Kidney capillary endothelial cell (primary cell): ENCODE measurements at places on chromosomes 5 and 9.

DNA sequence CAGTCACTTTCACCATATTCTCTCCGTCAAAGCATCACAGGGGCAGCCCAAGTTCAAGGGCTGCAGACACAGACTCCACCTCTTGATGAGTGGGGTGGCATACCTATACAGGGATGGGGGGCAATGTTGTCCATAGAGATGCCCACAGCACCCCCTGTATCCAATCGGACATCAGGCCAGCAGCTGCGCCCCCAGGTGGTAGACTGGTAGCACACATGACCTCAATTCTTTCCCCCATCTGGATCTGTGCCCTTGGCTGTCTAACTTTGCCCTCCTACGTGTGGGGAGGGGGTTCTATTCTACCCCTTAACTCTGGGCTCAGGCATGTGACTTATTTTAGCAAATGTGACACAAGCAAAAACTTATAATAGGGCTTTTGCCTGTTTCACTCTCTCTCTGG lies 84.0 kb upstream of the SLC25A48 start:
- no peak for DNase-seq

- DNase-seq: no peak
Measured at GRCh38 chr5:79182141-79182540, 53.8 kb upstream of the JMY start.

- DNase-seq: no peak
Measured at GRCh38 chr9:93920131-93920800, 34.9 kb downstream of the BARX1 start.

GRCh38 chr5:180599590-180599914 lies 8.3 kb upstream of the SCGB3A1 start:
- DNase-seq: no peak

DNA sequence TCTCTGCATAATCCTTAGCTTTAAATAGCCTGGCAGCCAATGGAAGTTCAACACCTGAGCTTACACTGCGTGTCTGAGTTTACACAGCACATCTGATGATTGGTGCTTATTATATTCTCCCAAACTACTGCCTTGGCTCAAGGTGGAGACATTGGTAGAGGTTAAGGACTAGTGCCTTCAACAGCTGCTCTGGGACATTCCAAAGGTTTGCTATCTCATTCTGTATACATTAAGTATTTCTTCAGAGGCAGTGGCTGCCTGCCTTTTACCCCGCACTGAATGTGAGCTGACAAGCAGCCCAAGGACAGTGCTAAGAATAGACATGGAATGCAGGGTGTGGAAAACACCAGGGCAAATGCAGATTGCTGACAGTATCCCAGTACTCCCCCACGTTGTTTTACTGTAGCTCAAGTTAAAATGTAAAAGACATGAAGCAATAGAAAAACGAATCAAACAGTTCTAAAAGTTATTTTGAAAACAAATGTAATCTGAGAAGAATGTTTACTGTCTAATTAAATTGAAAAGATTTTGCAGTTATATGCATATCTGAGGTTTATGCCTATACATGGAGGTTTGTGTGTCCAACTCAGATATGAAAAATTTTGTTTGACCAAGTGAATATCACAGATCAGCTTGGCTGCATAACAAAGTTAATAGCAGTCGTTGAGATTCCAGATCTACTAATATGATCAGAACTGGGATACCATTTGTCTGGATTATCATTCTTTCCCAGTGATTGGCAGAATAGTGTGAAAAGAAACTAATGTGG lies 1.8 kb downstream of the HSPB3 start:
- no peak for DNase-seq

DNA sequence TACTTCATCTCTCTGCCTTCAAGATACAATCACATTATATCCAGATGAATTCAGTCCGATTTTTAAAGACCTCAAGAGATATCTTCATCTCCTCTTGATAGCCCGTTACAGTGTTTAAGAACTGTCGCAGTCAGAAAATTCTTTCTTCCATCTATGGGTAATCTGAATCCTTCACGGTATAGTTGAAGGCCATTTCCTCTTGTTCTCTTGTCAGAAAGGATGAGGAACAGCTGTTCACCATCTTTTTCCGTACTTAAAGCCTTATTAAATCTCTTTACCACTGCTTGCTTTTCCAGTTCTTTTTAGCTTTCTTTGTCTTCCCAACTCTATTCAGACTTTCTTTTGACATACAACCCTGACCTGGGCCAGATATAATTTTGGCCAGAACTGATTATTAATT lies 121.8 kb downstream of the XRCC4 start:
- no peak for DNase-seq

- no peak for DNase-seq
Measured at GRCh38 chr5:115317736-115318135, 21.3 kb upstream of the CCDC112 start.

- DNase-seq: no peak
Measured at GRCh38 chr9:82108941-82109340, 120.4 kb downstream of the SPATA31D1 start.

- no peak for DNase-seq
Measured at GRCh38 chr9:119074017-119074416, 295.2 kb downstream of the BRINP1 start.

GRCh38 chr5:136057401-136058038 lies 28.7 kb downstream of the TGFBI start:
- DNase-seq: no peak

- no peak for DNase-seq
Measured at GRCh38 chr5:149141957-149142851, 911 bp downstream of the ABLIM3 start.

DNA sequence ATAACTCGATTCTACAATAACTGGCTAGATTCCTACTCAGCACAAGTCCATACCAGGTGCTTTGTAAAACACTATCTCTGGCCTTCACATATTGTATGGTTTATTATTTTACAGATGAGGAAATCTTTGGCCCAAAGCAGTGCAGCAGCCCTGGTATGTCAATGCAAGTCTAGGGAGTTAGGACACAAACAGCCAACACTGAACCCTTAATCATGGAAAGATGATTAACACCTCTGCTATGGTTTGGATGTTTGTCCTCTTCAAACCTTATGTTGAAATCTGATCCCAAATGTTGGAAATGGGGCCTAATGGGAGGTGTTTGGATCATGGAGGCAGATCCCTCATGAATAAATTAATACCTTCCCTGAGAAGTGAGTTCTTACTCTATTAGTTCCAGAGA lies 76.6 kb downstream of the MAPKAP1 start:
- no peak for DNase-seq

GRCh38 chr5:96374653-96375052 lies 58.4 kb downstream of the PCSK1 start:
- no peak for DNase-seq

- no peak for DNase-seq
Measured at GRCh38 chr5:57681942-57682341, 199.3 kb upstream of the ACTBL2 start.

GRCh38 chr5:51582871-51583394 lies 199.7 kb downstream of the ISL1 start:
- no peak for DNase-seq

GRCh38 chr9:126883636-126884035 lies 23.2 kb downstream of the ZBTB34 start:
- no peak for DNase-seq

GRCh38 chr9:38003946-38004808 lies 64.8 kb downstream of the SHB start:
- no peak for DNase-seq

DNA sequence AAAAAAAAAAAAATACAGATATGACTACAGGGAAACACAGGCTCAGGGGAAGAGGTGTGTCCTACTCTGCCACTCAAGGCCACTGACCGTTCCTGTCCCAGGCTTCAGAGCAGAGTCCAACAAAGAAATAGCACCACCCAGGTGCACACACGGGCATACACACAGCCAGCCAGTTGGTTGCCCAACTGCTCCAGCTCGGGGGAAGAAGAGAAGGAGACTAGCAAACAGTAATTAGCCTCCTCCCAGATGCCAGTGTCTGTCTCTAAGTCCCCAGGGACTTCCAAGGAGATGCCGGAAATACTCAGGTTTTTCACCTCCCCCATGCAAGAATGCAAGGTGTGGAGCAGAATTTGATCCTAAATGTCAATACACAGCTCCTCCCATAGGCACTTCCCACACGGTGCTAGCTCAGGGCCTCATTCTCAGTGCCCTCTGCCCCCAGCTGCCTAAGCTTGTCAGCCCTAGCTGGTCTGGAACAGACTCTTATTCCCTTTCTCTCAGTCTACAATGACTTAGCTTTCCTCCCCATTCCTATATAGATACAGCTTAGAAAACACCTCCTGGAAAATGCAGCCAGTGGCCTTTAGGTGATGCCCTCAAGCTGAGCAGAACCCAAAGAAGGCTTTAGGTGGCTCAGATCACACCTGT lies 1.7 kb downstream of the MYORG start:
- no peak for DNase-seq

DNA sequence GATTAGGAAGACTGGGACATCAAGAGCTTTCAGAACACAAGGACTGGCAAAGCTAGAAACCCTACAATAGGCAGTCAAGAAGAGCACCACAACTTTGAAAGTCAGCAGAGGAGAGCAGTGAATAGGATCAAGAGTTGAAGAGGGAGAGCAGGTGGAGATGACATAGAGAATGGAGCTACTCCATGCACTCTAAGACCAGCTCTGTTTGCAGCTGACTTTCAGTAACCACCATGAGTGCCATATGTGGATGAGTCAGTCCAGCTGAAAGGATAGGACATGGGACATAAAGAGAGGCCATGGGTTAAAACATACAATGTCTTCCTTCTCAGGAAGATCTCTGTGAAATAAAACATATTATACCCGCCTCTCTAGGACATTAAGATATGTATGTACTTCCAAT lies 289.1 kb upstream of the KLF4 start:
- DNase-seq: no peak

DNA sequence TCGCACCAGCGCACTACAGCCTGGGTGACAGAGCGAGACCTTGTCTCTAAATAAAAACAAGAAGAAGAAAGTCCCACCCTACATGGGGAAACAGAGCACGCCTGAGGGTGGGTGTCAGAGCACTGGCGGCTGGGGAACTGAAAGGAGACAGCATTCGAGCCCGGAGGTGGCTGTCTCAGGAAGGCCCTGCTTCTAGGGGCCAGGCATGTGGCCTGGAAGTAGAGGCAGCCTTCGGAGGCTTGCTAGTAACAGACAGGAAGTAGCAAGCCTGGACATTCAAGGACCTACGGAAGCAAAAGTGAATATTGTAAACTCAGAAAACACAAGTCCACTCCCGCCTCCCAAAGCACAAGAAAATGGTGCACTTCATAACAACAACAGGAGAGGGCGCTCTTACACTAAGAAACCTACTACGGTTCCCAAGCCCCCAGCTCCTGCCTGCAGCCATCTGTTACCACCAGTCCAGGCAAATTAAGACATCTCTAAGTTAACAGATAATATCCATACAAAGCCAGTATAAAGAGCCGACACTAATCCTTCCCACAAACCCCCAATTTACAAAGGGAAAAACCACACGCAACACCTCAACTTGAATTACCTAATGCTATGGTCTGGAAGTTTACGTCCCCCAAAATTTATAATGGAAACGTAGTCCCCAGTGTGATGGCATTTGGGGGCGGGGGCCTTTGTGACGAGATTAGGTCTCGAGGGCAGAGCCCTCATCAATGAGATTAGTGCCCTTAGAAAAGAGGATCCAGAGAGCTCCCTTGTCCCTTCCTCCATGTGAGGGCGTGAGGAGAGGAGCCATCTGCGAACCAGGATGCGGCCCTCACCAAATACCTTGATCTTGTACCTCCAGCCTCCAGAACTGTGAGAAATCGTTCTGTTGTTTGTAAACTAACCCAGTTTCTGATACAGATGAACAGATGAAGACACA lies 7.7 kb downstream of the RASGEF1C start:
- DNase-seq: no peak

GRCh38 chr5:98065261-98065909 lies 708.1 kb upstream of the RGMB start:
- DNase-seq: no peak

DNA sequence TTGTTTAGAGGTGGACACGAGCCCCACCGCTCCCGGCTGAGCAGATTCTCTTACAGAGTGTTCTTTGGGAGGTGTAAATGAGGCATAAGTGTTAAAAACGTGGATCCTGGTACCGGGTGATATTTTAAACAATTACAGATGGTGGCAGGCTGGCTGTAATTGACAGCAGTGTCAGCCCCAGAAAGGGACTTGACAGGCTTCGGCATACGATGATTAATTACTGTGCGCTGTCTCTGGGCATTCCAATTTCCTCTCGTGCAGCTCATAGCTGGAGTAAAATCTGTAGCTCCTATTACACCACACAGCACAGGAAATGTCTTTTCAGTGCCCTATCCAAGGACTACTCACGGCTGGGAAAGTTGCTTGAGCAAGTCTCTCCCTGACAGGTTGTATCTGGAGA lies 305.4 kb upstream of the IRX2 start:
- DNase-seq: no peak

DNA sequence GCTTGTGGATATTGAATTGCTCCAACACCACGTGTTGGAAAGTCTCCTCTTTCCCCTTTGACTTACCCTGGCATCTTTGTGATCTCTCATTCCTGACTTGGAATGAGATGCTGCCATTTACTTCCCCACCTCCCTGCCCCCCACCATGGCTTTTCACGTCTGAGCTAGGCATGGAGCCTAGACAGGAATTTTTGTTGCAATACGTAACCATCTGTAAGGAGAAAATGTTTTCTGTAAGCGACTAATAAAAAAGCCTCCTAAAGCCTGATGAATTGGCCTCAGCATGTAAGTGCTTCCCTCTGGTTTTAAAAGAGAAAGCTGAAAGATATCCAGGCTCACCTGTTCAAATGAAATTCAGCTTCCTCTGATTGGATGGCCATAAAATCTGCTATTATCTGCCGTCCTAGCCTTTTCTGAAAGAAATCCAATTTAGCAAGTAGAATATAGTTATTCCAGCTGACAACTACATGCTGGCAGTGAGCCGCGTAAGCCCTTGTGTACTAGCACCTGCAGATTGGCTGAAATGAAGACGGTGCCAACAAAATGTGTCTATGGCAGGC lies 200.1 kb downstream of the NSG2 start:
- DNase-seq: no peak

GRCh38 chr9:96363175-96363967 lies 20.1 kb downstream of the SLC35D2 start:
- DNase-seq: no peak

GRCh38 chr9:38360839-38361472 lies 31.5 kb upstream of the ALDH1B1 start:
- no peak for DNase-seq

- DNase-seq: no peak
Measured at GRCh38 chr5:76688212-76688611, 27.7 kb upstream of the F2R start.

GRCh38 chr9:99303177-99303576 lies 81.1 kb downstream of the SEC61B start:
- no peak for DNase-seq

DNA sequence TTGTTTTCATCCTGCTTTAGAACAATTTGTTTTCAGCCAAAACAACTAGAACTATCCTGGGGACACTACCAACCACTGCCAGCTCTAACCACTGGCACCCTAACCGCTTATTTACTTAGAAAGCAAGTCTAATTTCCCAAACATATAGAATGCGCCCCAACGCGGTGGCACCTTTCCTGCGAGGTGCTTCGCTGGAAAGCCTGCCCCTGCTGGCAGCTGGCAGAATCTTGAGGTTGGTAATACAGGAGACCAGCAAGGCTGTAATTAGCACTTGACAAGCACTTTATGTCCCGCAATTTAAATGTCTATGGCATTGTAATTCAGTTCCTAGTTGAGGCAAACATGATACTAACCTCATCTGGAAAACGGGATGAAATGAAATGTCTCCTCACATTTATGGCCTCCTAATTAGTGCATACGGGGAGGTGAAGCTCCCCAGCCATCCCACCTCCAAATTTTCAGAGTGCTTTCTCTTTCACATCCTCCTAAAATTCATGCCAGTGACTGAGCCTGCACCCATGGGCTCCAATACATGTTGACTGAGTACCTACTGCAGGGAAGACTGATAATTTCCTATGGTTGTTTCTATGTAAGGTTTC lies 30.4 kb downstream of the GABBR2 start:
- no peak for DNase-seq

GRCh38 chr5:172642486-172642885 lies 1.4 kb downstream of the NEURL1B start:
- no peak for DNase-seq
